CD4-positive, CD25-positive, alpha-beta regulatory T cell (primary cell): ENCODE measurements at places on chromosomes 5 and 9. TPM values are rescaled to one million over a fixed set of nuclear protein-coding genes. Genes with fewer than 3 reads are reported as not detected.

KCNMB1 gene
- polyA plus RNA-seq = not detected

GABBR2 gene
- not detected for polyA plus RNA-seq

BARHL1 gene
- polyA plus RNA-seq = not detected

CSF1R gene
- polyA plus RNA-seq = 1.1 TPM

ANP32B gene
- polyA plus RNA-seq = 92.7 TPM

GPR21 gene
- polyA plus RNA-seq = not detected

TLE4 gene
- polyA plus RNA-seq = 19.5 TPM

NR2F1-AS1 gene
- not detected for polyA plus RNA-seq

BARX1 gene
- polyA plus RNA-seq = not detected

EIF4EBP3 gene
- 38.5 TPM for polyA plus RNA-seq

SSBP2 gene
- 27.9 TPM for polyA plus RNA-seq

PCDHGA5 gene
- polyA plus RNA-seq = 0.08 TPM

UGT3A1 gene
- not detected for polyA plus RNA-seq

HAVCR2 gene
- polyA plus RNA-seq = 9.7 TPM

FAXDC2 gene
- polyA plus RNA-seq = not detected

WDR70 gene
- polyA plus RNA-seq = 24.9 TPM

PCDHGB5 gene
- 0.17 TPM for polyA plus RNA-seq

LRRC70 gene
- polyA plus RNA-seq = 1.1 TPM

GALNT12 gene
- polyA plus RNA-seq = 1.4 TPM

IL6ST gene
- polyA plus RNA-seq = 33.6 TPM

TMEM215 gene
- polyA plus RNA-seq = not detected

ZFP37 gene
- polyA plus RNA-seq = 1.4 TPM

OTULINL gene
- polyA plus RNA-seq = 41.5 TPM

STPG3 gene
- not detected for polyA plus RNA-seq

EIF4E1B gene
- polyA plus RNA-seq = not detected

PRLR gene
- polyA plus RNA-seq = not detected

TNPO1 gene
- polyA plus RNA-seq = 39.6 TPM

FAM78A gene
- 23.0 TPM for polyA plus RNA-seq

C7 gene
- not detected for polyA plus RNA-seq

PCDH1 gene
- polyA plus RNA-seq = 1.3 TPM

C9 gene
- polyA plus RNA-seq = not detected

MRPL36 gene
- polyA plus RNA-seq = 127 TPM

GNA14 gene
- polyA plus RNA-seq = not detected

C5orf63 gene
- 7.7 TPM for polyA plus RNA-seq

SLC23A1 gene
- not detected for polyA plus RNA-seq

GCNT1 gene
- polyA plus RNA-seq = 9.5 TPM

CANX gene
- 205 TPM for polyA plus RNA-seq

SLC6A18 gene
- not detected for polyA plus RNA-seq

LMAN2 gene
- polyA plus RNA-seq = 289 TPM

IL5 gene
- not detected for polyA plus RNA-seq

DRD1 gene
- not detected for polyA plus RNA-seq

LRRTM2 gene
- polyA plus RNA-seq = not detected

NTNG2 gene
- polyA plus RNA-seq = 1.2 TPM

PTPN3 gene
- 0.20 TPM for polyA plus RNA-seq

IFNA2 gene
- polyA plus RNA-seq = not detected

SEC61B gene
- 381 TPM for polyA plus RNA-seq

KIF12 gene
- polyA plus RNA-seq = not detected

HSPA9 gene
- polyA plus RNA-seq = 129 TPM

WDR36 gene
- 15.5 TPM for polyA plus RNA-seq

IFT74 gene
- 9.6 TPM for polyA plus RNA-seq

WNT8A gene
- polyA plus RNA-seq = not detected

DELE1 gene
- polyA plus RNA-seq = 31.3 TPM

ALDH1A1 gene
- polyA plus RNA-seq = not detected

GABRA6 gene
- polyA plus RNA-seq = not detected

OR2S2 gene
- not detected for polyA plus RNA-seq

PGM5 gene
- polyA plus RNA-seq = not detected

TPPP gene
- 0.06 TPM for polyA plus RNA-seq

GLDC gene
- polyA plus RNA-seq = 0.38 TPM

MCIDAS gene
- not detected for polyA plus RNA-seq
